ENCODE measurements at places on chromosomes 3 and 15. TPM values are rescaled to one million over a fixed set of nuclear protein-coding genes. Genes with fewer than 3 reads are reported as not detected.

GRCh38 chr15:69724333-69724732, 271.7 kb downstream of the RPLP1 start:
- no peak for DNase-seq

The ADGRG7 gene
- total RNA-seq = not detected

DNA sequence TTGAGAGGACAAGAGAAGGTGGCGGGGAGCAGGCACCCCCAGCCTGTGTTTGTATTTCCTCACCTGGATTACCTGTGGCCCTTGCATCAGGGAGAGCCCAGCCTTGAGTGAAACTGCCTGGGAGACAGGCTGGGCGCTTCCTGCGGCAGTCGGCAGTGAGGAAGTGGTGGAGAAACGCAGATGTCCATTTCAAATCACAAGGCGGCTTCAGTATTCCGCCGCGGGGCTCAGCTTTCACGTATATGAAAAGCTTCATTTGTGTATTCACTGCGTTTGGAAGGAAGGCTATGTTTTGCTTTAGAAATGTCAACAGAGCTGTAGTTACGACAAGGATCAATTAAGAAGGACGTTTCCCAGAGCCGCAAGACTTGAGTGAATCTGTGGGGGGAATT, 167.4 kb upstream of the CTDSPL start:
- no peak for DNase-seq

DNA sequence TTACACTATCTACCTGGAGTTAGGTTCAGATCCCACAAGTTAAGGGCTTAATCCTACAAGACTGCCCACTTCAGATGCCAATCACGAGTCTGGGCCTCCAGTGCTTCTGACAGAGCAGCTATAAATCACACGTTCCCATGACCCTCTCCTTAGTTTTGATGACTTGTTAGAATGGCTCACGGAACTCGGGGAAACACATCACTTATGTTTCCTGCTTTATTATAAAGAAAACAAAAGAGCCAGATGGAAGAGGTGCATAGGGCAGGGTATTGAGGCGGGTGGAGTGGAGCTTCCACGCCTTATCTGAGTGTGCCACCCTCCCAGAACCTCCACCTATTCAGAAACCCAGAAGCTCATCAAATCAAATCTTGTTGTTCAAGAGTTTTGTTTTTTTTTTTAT, 170.8 kb downstream of the MOBP start:
- no peak for DNase-seq

The P2RY1 gene
- total RNA-seq = 1.4 TPM

The DAPK2 gene
- 28.5 TPM for total RNA-seq
